ELR (cell line): ENCODE measurements at places on chromosomes 4 and X.
A peak's percentile ranks its signal among the peaks of the same experiment; 100 is the strongest.

DNA sequence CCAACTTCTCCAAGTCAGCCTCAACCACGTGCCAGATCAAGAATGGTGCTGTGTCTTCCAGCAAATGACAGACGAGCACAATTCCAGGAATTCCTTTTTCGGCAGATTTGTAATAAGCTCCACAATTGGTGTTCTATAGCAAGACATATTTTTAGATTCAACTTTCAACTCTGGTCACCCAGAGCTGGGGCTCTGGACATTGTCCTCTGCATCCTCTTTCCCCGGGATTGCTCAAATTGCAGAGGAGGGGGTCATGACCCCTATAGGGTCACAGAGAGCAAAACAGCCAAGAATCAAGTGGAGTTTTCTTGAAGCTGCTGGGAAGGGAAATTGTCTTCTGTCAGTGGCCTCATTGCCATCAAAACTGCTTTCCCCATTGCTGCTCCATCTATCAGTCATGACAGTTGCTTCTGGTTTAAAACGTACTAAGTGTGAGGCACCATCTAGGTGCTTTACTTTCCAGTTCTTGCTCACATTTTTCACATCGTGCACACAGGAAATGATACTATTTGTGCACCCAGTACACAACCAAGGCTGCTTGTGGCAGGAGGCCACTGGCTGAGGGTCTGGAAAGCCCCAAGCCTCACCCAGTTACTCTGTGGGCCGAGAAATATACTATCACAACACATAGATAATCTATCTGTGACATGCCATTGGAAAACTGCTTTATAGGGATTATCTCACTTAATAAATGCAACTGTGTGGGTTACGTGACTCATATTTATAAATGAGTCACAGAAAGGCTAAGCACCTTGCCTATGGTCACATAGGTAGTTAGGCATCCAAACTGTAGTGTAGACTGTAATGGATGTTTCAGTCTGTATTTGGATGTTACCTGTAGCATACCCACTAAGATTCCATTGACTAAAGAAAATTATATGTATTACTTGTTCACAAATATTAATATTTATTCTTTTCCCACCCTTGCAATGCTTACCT is 91.7 kb upstream of the PHOX2B start:
- DNase-seq = peak; percentile 17

DNA sequence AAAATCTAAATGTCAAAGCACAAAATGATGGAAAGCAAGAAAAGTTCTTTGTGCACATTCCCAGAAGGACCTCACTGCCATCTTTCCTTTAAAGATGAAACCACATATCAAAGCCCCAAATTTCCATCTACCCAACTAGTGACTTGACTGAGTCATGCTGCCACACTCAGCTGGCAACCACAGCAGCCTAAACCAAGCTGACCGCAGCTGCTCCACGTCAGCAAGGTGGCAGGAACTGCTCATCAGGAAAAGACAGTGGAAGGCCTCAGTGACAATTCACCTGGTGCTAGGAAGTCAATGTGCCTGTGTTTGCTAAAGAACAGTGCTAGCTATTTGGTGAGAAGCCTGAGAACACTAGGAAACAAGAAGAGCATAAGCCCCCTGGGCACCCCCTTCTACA is 26.1 kb downstream of the ACOX3 start:
- no peak for DNase-seq

GRCh38 chrX:14193547-14193946 is 163.9 kb upstream of the GEMIN8 start:
- DNase-seq = no peak

- no peak for DNase-seq
Observed at GRCh38 chr4:7087036-7087435, 19.2 kb upstream of the GRPEL1 start.

- DNase-seq = no peak
Observed at GRCh38 chr4:188819233-188819632, 680.0 kb downstream of the TRIML1 start.

GRCh38 chrX:18828832-18829404 is 121.5 kb downstream of the PPEF1 start:
- peak; percentile 3 for DNase-seq

DNA sequence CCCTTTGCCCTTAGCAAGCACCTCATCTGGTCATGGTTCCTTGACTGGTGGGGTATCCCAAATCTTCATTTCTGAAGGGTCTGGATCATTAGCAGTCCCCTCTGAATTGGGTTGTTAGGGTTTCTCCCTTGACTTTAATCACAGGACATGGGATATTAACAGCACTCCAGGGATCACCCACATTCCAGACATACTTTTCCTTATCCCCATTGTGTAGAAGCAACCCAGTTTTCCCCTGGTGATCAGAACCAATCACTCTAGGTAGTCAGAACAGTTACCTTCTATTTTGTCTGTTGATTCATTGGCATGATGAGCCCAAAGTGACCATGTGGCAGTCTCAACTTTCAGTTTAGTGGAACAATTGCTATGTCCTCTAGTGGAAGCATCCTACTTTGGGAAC is 29.1 kb upstream of the GRSF1 start:
- no peak for DNase-seq

GRCh38 chr4:41216294-41217019 is 2.1 kb upstream of the APBB2 start:
- DNase-seq = peak; percentile 88
